ENCODE measurements at places on chromosomes 3 and 15. TPM values are rescaled to one million over a fixed set of nuclear protein-coding genes. Genes with fewer than 3 reads are reported as not detected.

DNA sequence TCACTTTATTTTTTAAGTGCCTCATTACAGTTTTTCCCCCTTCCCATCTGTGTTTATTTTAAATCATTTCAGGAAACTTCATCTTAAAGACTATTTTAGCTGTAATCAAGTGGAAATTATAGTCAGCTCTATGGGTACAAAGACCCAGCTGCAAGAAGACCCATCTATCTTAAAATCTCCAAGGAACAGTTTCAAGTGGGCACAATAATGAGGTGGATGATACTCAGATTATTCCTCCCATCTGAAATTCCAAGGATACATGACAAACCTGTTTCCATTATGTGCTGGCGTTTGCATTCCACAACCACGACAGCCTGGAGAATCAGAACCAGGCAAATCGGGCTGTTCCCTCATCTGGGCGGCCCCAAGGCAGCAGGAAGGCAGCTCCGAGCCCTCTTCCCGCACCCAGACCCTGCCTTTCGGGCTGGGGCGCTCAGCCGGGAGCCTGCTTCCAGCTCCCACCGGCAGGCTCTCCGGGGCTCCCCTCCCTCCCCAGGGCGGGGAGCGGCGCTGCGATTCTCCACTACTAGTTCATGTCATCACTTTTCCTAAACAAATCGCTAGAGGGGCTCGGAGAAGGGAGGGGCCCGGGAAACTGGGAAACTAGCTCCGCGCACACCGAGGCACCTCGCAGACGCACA, at the start of gene MGLL:
Gene MGLL (minus strand): TSS at position 475 of the 641 bp plus-strand sequence. CDS start 197 bp downstream, at position 278.
- H3K36me3 ChIP-seq, result no peaks in the 10 kb centered on the region
- peaks cover 5% of the 10 kb centered on the region for H3K4me1 ChIP-seq
- peak within 1 kb of the TSS; percentile 70 for H3K27ac ChIP-seq
- DNase-seq, result no peak

DNA sequence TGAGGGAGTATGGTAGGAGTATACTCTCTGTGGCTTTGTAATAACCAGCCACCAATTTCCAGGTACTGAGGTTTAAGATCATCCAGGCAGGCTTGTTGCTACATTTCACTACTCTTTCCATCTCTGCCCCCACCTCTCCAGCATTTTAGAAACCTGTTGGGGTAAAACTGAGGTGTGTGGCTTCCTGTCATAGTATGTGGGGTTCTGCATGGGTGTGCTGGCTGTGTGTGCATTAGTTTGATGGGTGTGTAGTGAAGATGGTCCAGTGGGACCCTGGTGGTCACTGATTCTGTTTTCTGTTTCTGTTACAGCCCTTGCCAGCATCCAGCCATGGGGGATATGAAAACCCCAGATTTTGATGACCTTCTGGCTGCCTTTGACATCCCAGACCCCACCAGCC, 34.0 kb downstream of the ZNF592 start:
- H3K27me3 ChIP-seq, result no peaks in the 10 kb centered on the region
- H3K27ac ChIP-seq, result peak overlapping the region; percentile 52
- H3K4me1 ChIP-seq, result peaks cover 39% of the 10 kb centered on the region
- no peak for DNase-seq
- no peak overlapping the region for H3K4me3 ChIP-seq

DNA sequence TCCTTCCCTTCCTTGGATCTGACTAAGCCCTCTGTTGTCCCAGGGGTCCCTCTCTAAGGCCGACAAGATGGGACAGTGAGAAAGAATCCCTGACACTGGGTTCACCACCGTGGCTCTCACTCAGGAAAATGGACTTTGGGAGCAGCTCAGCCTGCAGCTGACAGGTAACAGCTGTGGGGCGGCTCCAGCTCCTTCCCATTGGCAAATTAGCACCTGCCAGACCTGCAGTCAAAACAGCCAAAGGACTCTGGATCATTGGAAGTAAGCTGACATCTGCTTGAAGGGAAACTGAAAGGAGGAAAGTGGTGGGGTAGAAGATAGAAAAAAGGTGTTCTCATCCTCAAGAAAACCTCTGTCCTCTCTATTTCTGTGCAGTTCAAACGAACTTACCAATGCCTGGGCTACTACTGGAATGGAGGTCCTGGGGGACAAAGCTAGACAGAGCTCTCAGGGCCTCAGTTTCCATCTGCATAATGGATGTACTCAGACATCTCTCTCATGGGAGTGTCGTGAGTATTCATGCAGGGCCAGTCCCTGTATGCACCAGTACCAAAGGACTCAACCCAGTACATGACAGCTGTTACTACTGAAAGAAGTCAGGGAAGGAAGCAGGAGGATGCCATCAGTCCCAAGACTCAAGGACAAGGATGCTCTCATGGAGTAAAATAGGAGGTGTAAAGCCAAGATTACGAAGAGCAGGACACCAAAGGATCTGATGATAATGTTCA, 53.6 kb upstream of the DCLK3 start:
- no peaks in the 10 kb centered on the region for H3K4me1 ChIP-seq
- no peak overlapping the region for H3K27ac ChIP-seq
- no peaks in the 10 kb centered on the region for H3K36me3 ChIP-seq
- no peaks in the 10 kb centered on the region for H3K27me3 ChIP-seq

DNA sequence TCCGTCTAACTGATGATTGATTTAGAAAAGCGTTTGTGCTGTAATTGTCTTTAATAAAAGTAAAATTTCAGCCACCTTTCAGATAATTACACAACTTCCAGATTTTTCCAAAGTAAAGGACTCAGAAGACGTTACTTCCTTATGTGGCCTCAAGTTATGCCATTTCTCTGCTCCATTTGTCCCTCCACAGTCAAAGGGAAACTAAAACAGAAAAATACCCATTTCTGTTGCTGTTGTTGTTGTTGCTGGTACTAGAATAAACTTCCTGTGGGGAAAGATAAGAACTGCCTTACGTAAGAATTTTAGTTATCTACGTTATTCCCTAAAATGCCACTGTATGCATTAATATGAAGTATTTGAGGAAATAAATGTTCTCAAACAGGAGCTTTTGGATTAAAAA, 153.9 kb downstream of the P3H2 start:
- peaks cover 2% of the 10 kb centered on the region for H3K4me1 ChIP-seq
- H3K27me3 ChIP-seq, result peaks cover 6% of the 10 kb centered on the region
- no peak for DNase-seq
- H3K36me3 ChIP-seq, result no peaks in the 10 kb centered on the region
- no peak overlapping the region for H3K27ac ChIP-seq

GRCh38 chr3:29324180-29324651, 43.3 kb downstream of the RBMS3 start:
- peaks cover 5% of the 10 kb centered on the region for H3K4me1 ChIP-seq
- no peak overlapping the region for H3K27ac ChIP-seq
- no peak for DNase-seq
- H3K27me3 ChIP-seq, result peaks cover 13% of the 10 kb centered on the region

- H3K4me3 ChIP-seq, result no peak overlapping the region
- H3K36me3 ChIP-seq, result no peaks in the 10 kb centered on the region
- H3K4me1 ChIP-seq, result peaks cover 4% of the 10 kb centered on the region
- no peak for DNase-seq
These were observed 61.4 kb downstream of the IGF2BP2 start for GRCh38 chr3:185763347-185764005.

DNA sequence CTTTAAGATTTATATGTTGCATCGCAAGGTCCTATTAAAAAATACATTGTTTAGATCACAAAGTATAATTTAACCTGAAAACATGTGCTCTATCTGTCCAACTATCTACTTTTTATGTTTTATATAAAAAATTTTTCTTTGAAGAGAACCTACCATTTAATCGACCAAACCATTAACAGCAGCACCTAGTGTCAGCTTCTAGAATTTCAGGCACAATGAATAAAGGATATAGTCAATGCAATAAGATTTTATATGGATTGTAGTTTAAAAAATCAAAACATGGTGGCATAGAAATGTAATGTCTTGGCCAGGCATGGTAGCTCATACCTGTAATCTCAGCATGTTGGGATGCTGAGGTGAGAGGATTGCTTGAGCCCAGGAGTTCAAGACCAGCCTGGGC, 313.7 kb downstream of the GAP43 start:
- no peaks in the 10 kb centered on the region for H3K36me3 ChIP-seq
- no peak overlapping the region for H3K4me3 ChIP-seq
- DNase-seq, result no peak

- peaks cover 3% of the 10 kb centered on the region for H3K36me3 ChIP-seq
- peak overlapping the region; percentile 25 for H3K4me3 ChIP-seq
- H3K27ac ChIP-seq, result peak overlapping the region; percentile 76
- peaks cover 52% of the 10 kb centered on the region for H3K4me1 ChIP-seq
These were observed 105.2 kb upstream of the BNIP2 start for GRCh38 chr15:59794229-59794886.

DNA sequence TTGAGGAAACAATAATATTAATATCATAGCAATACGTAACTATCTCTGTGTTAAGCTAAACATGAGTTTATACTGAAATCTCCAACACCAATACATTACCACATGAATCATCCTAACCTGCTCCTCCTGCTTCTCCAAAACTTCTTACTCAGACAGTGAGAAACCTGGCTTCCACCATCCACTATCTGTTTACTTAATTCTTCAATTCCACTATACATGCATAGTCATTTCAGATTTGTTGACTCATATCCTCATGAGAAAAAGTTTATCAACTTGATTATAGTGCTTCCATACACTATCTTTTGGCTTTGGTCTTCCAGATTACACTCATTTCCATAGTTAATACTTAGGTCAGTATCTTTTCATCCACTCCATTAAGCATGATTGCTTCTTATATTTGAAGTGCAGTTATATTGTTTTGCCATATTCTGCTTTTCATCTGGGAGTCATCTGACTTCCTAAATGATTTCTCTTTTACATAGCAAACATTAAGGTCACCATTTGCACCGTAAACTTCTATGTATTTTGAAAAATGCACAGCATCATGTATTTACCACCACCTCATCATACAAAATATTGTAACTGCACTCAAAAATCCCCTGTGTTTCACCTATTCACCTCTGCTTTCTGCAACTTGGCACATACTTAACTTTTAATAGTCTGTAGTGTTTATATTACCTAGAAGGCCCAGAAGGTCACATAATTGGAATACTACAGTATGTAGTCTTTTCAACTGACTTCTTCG, 970.6 kb downstream of the DIPK2A start:
- no peaks in the 10 kb centered on the region for H3K27me3 ChIP-seq
- no peaks in the 10 kb centered on the region for H3K36me3 ChIP-seq
- DNase-seq, result no peak
- H3K27ac ChIP-seq, result no peak overlapping the region
- H3K4me3 ChIP-seq, result no peak overlapping the region
- no peaks in the 10 kb centered on the region for H3K4me1 ChIP-seq

- H3K4me1 ChIP-seq, result no peaks in the 10 kb centered on the region
- H3K4me3 ChIP-seq, result no peak overlapping the region
- H3K27me3 ChIP-seq, result no peaks in the 10 kb centered on the region
- H3K36me3 ChIP-seq, result peaks cover 3% of the 10 kb centered on the region
- no peak for DNase-seq
- H3K27ac ChIP-seq, result no peak overlapping the region
These were observed 123.2 kb upstream of the CGNL1 start for GRCh38 chr15:57253082-57253481.

DNA sequence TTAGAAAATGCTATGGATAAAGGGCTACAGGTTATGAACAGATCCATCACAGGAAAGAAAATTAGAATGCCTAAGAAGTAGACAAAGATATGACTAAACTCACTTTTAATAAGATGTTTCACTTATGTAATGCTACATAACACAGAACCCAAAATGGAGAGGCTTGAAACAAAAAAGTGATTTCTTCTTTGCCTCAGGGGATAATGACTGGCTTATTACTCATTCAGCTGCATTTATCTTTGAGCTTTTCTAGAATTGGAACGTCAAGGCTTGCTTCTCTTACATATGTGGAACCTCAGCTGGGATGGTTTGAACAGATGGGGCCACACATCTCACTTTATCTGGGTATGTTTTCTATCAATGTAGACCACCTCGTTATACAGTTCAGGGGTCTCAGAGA, 120.6 kb upstream of the EPHA3 start:
- no peaks in the 10 kb centered on the region for H3K27me3 ChIP-seq
- no peak overlapping the region for H3K27ac ChIP-seq
- no peak overlapping the region for H3K4me3 ChIP-seq
- H3K4me1 ChIP-seq, result no peaks in the 10 kb centered on the region
- DNase-seq, result no peak
- H3K36me3 ChIP-seq, result no peaks in the 10 kb centered on the region

- peaks cover 20% of the 10 kb centered on the region for H3K4me1 ChIP-seq
- no peaks in the 10 kb centered on the region for H3K36me3 ChIP-seq
- H3K27me3 ChIP-seq, result peaks cover 68% of the 10 kb centered on the region
- DNase-seq, result no peak
These were observed 809 bp downstream of the RBP1 start for GRCh38 chr3:139538733-139539132.

GRCh38 chr3:97613139-97613538, 151.4 kb upstream of the ARL6 start:
- H3K36me3 ChIP-seq, result no peaks in the 10 kb centered on the region
- no peak overlapping the region for H3K27ac ChIP-seq
- no peaks in the 10 kb centered on the region for H3K4me1 ChIP-seq
- no peak overlapping the region for H3K4me3 ChIP-seq
- DNase-seq, result no peak

DNA sequence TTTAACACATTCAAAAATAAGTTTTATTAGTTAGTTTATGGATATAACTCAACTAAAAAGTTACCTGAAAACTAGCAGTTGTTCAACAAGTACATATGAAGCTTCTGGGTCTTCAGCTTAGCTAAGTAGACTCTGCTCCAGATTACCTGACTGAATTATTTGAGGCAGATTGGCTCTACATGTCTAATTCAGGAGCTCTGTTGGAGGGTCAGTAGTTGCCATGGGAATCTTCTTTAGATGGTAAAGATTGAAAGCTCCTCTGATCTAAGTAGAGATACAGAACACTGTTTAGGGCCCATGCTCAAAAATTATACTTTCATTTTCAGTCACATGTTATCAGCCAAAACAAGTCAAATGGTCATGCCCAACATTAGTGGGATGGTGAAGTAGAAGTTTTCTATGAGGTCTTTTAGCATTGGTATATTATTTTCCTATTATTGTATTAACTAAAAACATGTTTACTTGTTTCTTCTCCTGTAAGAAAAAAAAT, 1476.9 kb downstream of the OTOL1 start:
- no peaks in the 10 kb centered on the region for H3K4me1 ChIP-seq
- DNase-seq, result no peak
- H3K36me3 ChIP-seq, result no peaks in the 10 kb centered on the region
- H3K4me3 ChIP-seq, result no peak overlapping the region
- no peaks in the 10 kb centered on the region for H3K27me3 ChIP-seq

- no peak overlapping the region for H3K27ac ChIP-seq
- DNase-seq, result no peak
- no peak overlapping the region for H3K4me3 ChIP-seq
- peaks cover 9% of the 10 kb centered on the region for H3K4me1 ChIP-seq
These were observed 29.7 kb downstream of the SAXO2 start for GRCh38 chr15:82292271-82292670.

The ITIH1 gene
- total RNA-seq, result not detected

The MOBP gene
- total RNA-seq, result not detected

The CHL1 gene
- not detected for total RNA-seq
